ENCODE measurements at places on chromosomes 2 and 18.

- no peak for DNase-seq
These were observed 572.7 kb upstream of the SALL3 start for GRCh38 chr18:78406743-78407465.

DNA sequence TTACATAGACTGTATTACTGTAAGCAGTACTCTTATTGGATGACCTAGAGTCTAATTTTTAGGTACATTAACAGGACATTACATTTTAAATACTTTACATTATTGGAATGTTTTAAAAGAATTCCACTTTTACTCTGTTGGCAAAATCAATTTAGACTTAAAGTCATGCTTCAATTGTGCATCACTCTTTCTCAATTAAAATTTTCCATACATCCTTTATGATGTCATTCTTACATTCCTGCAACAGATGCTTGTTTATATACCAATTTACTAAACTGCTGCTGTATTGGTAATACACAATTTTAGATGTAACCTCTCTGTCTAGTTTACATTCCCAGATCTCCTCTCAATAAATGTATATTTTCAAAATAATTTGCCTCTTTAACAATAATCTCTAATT, 440.1 kb downstream of the ZEB2 start:
- no peak for DNase-seq

DNA sequence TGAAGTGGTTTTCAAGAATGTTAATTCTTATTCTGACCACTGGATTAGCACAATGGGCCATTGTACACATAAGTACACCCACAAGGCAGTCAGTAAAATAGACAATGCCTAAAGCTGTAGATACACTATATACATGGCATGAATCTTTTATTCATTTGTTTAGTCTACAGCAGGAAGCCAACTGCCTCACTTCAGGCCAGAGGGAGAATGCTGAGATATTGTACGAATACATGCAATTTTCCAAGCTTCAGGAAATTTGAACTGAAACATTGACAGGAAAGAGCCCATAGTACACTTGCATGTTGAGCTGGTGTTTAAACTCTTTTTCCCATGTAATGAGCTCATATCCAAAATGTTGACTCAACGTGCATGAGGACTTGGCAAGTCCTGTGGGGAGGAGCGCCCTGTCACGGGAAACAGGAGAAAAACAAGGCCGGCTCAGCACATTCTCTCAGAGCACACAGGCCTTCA, 111.6 kb upstream of the CYP1B1 start:
- DNase-seq, result no peak

- no peak for DNase-seq
These were observed 98.5 kb upstream of the GPC1 start for GRCh38 chr2:240336820-240337427.

DNA sequence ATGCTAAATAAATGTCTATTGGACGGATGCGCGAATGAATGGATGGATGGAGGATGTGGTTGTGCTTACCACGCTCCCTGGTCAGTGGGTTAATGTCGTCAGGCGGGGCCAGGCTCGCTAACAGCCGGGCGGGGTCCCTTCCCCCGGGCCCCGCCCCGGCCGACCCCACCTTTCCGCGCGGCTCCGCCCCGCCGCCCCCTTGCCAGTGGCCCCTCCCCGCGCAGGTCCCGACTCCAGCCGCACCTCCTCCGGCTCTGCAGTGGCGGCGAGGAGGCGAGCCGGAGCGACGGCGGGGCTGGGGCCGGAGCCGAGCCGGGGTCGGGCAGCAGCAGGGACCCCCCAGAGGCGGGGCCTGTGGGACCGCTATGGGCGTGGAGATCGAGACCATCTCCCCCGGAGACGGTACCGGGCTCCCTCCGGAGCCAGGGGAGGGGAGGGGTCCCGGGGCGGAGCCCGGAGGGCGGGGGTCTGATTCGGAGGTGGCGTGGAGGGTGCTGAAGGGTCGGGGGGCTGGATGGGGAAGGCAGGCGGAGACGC, at the start of gene FKBP1B:
FKBP1B (plus strand) TSS at position 257 of the 537 bp plus-strand sequence; CDS start at position 366, 109 bp downstream.
- peak; percentile 53 for DNase-seq

GRCh38 chr2:72051971-72052505, 95.6 kb downstream of the CYP26B1 start:
- no peak for DNase-seq

DNA sequence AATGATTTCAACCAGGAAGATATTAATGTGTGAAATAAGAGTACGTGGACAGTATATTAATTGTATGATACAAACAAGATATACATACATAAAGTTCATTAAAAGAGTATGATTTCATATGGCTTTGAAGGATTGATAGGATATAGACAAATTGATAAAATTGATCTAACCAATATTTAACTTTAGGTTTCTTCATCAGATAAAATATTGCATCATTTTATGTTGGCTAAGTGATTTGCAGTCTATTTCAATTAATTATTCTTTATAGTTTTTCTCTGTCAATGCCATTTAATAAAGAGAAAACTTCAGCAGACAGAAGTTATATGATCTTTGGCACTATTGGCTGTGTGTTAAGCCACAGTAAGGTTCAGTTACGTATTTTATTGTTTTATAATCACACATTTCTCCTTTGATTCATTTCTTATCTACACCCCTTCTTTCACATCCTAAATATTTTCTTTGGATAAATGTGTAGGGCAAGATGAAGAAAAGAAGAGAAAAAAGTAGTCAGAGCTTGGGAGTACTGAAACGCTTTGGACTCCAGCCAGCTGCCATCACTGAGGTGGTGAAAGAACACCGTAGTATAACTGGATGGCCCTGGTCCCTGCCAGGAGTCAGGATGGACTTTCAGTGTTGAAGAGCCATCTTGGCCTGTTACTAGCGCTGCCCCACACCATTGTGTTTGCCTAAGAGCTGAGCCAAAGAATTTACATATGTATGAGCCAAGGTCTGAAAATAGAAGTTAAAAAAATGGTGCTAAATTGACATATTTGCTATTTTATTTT, 9.8 kb upstream of the CPS1 start:
- no peak for DNase-seq

GRCh38 chr2:168432565-168433186, 23.4 kb upstream of the CERS6 start:
- DNase-seq, result no peak

GRCh38 chr2:31212659-31213600, 4.4 kb downstream of the CAPN14 start:
- no peak for DNase-seq

- no peak for DNase-seq
These were observed 144.9 kb upstream of the HAAO start for GRCh38 chr2:42937171-42937875.

DNA sequence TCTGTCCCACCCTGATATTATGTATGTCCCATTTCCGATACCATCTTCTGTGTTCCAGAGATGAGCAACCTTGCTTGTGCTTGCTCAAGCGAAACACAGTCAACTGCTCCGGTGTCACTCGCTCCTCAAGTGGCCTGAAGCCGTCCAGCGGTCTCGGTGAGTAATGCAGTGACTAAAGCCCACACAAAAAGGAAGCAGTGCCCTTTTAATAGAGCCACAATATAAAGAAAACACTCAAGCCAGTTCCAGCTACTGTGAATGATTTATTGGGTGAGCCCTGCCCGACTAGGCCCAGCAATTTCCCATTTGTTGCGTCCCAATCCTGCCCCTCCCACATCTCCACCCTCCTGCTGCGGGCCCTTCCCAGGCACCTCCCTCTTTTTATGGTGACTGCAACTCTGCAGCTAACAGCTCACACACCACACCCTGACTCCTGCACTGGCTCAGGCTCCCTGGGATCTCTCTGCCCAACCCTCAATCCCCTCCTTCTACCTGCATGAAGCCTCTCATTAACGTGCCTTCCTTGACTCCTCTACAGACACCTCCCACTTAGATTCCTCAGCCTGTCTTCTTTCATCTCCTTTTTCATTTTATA, 44.2 kb upstream of the DSC1 start:
- DNase-seq, result no peak

GRCh38 chr2:3626812-3627499, 31.0 kb upstream of the ALLC start:
- no peak for DNase-seq

GRCh38 chr2:235314371-235314930, 179.4 kb upstream of the AGAP1 start:
- no peak for DNase-seq

GRCh38 chr2:18913512-18913911, 324.1 kb upstream of the NT5C1B start:
- DNase-seq, result no peak

- no peak for DNase-seq
These were observed 656 bp downstream of the TBC1D8 start for GRCh38 chr2:101150306-101151145.

DNA sequence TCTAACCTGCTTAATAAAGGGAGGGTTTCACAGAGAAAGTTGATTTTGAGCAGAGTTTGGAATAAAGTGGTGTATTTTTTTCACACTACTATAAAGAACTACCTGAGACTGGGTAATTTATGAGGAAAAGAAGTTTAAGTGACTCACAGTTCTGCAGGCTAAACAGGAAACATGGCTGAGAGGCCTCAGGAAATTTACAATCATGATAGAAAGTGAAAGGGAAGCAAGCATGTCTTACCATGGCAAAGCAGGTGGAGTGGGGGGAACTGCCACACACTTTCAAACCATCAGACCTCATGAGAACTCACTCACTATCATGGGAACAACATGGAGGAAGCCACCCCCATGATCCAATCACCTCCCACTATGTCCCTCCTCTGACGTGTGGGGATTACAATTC, 546.7 kb downstream of the EPHA4 start:
- DNase-seq, result no peak

- DNase-seq, result no peak
These were observed 48.8 kb downstream of the ADNP2 start for GRCh38 chr18:80157708-80158343.

- no peak for DNase-seq
These were observed 48.4 kb upstream of the RMP24 start for GRCh38 chr18:35923939-35924684.

GRCh38 chr18:63917817-63918216, 10.1 kb downstream of the SERPINB10 start:
- DNase-seq, result no peak

- DNase-seq, result no peak
These were observed 489.9 kb downstream of the NYAP2 start for GRCh38 chr2:225889452-225889851.

DNA sequence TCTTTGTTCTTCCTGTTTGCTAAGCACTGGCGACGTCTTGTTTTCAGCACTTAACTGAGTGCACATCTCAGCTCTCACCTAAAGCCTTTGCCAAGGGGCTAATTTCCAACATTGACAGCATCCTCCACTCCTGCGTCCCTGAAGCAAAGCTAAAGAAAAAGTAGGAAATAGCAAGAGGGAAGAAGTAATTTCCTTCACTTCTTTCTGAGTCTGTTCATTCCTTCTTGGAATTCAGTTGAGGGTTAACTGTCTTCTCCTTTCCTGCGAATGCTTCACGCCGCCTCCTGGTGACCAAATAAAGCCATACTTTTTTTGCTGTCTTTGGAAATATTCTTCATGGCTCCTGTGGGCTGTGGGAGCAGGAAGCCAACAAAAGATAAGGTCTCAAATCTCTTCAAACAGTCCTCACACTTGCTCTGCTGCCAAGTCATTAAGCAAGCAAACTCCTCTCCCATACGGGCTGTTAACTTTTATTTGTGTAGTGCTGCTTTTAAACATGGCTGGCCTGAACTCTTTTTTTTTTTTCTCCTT, 100.9 kb downstream of the DPP10 start:
- DNase-seq, result no peak

DNA sequence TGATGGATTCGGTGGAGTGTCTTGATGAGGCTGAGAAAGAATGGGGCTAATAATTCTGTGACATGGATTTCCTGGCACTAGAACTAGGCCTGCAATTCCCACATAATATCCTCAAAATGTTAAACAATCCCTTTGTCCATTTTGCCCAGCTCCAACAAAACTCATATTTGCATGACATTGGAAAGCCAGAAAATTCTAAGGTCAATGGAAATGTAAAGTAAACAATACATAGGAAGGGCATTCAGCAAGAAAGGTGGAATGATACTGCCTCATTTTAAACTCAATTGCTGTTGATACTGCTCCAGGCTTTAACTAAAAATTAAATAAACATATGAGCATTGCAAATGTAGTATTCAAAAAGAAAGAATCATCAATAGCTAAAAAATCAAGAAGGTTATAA, 434.8 kb upstream of the SLC8A1 start:
- DNase-seq, result no peak

DNA sequence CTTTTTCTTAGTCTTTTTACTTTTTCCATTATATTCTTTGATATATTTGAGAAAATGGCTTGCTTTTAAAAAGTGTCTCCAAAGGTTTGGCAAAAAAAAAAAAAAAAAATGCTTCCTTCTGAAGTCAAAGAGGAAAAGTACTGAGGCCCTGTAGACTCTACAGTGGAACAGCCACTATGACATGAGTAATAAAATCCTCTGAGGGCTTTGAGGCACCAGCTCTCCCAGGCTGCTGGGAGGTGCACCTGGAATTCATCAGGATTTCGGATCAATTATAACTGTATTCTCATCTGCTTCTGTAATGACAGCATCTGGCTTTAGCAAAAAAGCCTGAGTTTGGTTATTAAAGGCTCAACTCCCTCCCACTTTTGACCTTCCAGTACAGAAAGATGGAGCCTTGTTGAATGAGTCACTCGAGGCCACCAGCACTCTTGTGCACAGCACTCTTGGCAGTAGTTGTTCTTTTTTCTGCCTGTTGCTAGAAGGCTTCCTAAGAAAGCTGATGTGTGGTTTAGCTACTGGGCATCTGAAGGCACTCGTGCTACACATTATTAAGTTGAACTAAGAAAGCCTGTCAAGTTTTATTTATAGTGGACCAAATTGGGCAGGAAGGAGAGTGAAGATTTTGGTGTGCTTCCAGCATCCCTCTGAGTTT, 131.3 kb downstream of the PRPF40A start:
- DNase-seq, result no peak

DNA sequence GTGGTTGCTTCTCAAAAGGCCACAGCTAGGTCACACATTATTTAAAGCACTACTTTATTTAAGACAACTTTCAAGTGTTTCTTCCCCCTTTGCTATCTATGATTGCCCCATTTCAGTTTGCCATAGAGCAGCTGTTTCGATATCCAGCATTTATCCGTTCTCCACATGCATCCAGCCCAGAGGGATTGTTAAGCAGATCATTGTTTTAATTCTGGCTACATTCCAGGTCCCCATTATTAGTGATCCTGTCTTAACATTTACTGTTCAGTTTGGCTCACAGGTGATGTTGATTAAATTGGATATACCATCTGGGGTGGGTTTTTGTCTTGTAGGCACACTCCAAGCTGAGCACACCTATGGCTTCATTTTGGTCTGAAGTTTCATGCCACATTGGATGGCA, 638.7 kb downstream of the ZEB2 start:
- no peak for DNase-seq

GRCh38 chr2:10433947-10434885, 13.9 kb downstream of the ODC1 start:
- no peak for DNase-seq

GRCh38 chr2:19505-19904, 26.8 kb downstream of the FAM110C start:
- no peak for DNase-seq

DNA sequence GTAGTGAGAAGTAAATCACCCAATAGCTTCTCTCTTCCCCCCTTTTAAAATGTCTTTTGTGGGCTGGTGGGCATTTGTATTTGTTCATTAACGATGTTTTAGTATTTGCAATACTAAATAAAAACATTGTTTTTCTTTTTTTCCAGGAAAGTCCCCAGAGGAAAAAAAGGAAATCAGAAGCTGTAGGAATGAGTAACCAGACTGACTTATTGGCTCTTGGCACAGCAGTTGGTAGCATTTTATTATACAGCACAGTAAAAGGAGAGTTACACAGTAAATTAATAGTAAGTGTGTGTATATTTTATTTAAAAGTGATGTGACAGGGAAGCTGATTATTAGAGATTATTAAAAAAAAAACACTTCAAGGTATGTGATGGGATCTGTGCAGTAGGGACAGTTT, 7.4 kb downstream of the WDR43 start:
- DNase-seq, result no peak

All from cerebellar nuclear complex (tissue), 1 donor.